ENCODE measurements at places on chromosomes 11 and 22.

DNA sequence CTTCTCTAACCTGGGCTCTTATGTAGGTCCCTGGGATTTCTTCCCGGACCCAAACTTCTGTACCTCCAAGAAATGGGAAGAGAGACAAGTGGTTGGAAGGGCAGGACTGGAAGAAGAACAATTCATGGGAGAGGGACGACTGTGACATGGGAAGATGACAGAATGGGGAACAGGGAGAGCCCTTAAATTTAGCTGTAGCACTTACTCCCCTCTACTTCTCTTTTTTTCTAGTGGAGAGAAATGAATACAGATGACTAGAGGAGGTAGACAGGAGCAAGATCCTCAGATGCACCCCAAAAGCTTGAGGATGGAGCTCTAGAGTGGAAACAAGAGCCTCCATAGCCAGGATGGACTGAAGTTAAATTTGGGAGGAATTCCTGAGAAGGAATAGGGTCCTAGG lies 2.3 kb downstream of the RHOG start:
- no peak for DNase-seq

DNA sequence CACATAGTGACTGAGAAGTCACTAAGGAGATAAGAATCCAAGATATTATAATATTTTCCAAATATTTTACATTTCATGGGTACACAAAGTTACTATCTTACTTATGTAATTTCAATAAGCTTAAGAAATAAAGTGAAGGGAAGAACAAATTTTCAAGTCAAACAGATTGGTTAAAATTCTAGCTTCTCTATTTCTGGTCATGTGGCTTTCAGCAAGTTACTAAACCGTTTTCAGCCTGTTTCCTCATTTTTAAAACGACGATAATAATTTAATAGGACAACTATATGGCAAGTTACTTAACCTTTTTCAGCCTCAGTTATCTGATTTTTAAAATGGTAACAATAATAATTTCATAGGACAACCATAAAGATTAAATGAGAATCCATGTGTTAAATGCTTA lies 15.6 kb downstream of the DCUN1D5 start:
- DNase-seq: peak; percentile 3

DNA sequence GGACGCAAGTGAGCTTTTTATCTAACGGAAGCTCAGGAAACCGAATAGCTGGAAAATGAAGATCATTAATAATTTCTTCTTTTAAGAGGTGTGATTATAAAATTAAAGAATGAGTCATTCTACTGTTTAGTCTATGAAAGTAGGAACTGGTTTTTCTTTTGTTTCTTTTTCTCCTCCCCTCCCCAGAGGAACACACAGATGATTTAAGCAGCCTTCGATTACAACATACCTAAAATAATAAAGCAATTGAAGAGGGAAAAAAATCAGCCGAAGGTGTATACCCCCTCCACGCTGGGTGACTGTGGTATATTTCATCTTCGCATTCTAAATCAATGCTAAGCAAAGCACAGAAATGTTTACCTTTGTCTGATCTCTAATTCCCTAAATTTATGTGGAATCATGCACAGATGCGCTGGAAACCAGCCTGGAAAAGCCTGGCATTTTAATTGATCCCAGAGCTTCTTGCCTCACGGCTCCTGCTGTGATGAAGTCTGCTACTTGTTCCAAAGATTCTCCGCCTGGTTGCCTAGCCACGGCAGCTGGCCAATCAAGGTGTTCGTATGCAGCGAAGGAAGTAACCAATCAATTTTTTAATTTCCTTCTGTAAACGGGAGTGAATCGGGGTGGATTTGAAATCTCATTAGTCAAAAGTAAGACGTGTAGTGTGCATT lies 133.9 kb downstream of the FANCF start:
- DNase-seq: no peak

- DNase-seq: no peak
These were observed 31.0 kb upstream of the OR10G7 start for GRCh38 chr11:124072147-124072546.

DNA sequence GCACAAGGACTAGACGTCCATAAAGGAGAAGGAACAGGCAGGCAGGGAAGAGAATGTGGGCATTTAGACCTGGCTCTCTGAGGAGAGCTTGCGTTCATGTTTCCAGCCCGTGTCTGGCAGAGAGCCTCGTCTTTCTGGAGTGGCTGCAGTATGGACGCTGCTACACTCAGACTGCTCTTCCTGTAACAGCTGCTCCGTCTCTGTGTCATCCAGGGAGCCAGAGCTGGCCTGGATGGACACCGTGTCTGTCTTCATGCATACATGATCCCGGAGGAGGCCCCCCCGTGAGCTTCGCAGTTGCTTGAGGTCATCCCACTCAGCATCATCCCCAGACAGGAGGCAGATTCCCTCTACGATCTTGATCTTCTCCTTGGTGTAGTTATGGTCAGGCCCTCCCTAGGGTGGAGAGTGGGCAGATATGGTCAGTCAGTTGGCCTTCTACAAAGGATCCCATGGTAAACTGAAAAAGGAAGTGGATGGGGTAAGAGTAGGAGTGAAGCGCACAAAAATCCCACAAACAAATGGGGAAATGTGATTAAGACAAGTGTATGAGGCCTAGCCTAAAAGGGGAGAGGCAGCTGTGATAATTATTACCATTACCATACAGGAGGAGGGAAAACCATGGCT lies 13.0 kb upstream of the CKAP5 start:
- peak; percentile 91 for DNase-seq

- no peak for DNase-seq
These were observed 45.9 kb upstream of the RTL6 start for GRCh38 chr22:44543781-44544477.

DNA sequence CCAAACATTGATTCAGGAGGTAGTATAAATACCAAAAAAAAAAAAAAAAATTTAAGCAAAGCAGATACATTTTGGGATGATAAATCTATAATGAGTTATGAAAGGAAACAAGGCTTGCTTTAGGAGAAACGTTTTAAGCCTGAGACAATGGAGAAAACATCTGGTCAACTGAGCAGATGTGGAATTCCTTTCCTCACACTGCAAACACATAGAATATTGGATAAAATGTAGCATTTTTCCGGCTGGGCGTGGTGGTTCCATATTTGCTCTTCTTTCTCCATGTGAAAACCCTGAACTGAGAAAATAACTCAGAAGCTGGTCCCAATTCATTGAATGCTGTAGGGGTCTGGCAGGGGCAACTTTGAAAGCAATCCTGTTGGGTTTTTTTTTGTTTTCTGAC lies 33.9 kb downstream of the ENDOD1 start:
- DNase-seq: no peak

DNA sequence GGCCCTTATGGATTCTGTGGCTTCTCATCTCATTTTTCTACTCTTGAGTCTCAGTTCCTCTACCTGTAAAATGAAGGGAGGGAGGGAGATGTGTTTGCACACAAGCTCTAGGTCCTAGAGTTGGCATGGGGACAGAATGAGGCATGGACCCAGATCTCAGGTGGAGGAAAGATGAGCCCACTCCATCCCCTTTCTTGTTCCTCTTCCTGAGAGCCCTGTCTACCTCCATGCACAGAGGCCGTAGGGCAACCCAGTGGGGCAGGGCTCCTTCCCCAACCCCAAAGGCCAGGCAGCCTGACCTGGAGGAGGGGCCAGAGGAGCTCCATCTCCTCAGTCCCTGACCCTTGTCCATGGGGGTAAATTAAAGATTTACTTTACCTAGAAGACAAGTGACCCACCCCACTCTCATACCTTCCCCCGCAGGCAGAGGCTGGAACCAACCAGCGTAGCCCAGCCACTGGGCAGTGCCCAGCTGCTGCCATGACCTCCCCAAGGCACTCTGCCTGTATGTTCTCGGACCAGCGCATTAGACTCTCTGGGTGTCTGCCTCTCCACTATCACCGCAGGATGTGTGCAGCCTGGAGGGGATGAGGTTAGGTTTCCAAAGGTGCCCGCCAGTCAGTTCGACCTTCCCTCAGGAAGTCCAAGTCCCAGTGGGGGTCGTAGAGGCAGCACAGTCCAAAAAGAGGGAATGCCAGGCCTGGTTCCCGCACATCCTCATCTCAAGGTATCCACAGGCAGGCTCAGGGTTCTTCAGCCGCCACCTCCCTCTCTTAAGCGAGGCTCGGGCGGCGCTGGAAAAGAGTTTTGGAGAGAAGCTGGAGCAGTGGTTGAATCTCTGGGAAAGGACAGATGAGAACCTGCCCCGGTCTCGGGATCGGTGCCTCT lies 3.0 kb downstream of the SMTN start:
- DNase-seq: no peak

All from suppressor macrophage (primary cell).